ENCODE measurements at places on chromosomes 5 and 9.

- no peak for DNase-seq
Measured at GRCh38 chr9:109143881-109144562, 23.0 kb downstream of the FRRS1L start.

GRCh38 chr5:154690488-154690887 lies 64.7 kb upstream of the LARP1 start:
- DNase-seq = no peak

GRCh38 chr5:137129886-137130680 lies 369.0 kb downstream of the SPOCK1 start:
- no peak for DNase-seq

GRCh38 chr5:121688781-121689180 lies 162.9 kb upstream of the FTMT start:
- no peak for DNase-seq

DNA sequence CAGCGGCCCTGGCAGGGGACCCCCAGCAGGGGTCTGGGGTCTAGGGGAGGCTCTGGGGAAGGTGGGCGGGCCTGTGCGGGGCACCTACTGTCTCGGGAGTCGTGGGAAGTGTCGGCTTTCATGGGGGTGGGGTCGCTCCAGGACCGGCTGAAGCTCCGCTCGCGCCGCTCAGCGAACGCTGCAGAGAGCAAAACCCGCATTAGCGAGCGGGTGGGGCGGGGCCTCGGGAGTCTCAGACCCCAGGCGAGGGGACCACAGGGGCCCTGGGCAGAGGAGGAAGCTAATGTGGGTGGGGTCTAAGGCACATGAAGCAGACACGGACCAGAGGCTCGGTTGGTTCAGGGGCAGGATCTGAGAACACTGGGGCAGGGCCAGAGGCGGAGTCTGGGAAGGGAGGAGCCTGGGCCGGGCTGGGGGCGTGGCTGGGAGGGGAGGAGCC lies 5.5 kb downstream of the NSMF start:
- no peak for DNase-seq

GRCh38 chr5:1463326-1464095 lies 18.3 kb upstream of the SLC6A3 start:
- no peak for DNase-seq

DNA sequence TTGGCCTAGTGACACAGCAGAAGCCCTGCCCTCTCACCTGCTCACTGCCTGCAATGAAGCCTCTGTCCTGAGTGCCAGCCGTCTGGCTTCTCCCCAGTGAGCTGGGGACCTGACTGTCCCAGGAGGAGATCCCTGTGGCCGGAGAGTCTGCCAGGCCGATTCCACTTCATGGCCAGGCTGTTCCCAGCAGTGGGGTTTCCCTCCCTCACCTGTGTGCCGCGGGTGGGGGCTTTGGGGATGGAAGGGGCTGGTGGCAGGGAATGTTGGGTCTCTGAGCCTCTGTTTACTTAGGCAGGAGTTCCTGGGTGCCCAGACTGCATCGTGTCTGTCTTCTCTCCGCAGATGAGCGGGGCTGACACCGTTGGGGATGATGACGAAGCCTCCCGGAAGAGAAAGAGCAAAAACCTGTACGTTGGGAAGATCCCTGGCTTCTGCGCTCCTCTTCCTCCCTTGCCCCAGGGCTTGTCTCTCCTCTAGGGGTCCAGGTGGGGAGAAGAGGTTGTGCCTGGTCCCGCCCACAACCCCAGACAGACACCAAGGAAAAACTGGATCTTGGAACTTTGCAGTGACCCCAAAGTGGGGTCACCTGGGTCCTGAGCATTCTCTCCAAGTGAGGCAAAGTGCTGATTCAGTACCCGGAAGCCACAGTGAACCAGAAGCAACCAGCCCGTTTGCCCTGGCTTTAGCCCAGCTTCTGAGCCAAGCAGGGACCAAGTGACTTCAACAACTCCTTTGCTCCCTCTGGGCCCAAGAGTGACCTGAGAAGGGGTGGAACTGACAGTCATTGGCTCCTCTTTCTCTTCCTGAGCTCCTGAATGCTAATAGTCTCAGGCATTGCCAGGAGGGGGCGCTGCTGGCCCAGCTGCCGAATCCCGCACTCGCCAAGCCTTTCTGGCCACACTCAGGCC lies 127.7 kb downstream of the RGS3 start:
- DNase-seq = peak; percentile 34

DNA sequence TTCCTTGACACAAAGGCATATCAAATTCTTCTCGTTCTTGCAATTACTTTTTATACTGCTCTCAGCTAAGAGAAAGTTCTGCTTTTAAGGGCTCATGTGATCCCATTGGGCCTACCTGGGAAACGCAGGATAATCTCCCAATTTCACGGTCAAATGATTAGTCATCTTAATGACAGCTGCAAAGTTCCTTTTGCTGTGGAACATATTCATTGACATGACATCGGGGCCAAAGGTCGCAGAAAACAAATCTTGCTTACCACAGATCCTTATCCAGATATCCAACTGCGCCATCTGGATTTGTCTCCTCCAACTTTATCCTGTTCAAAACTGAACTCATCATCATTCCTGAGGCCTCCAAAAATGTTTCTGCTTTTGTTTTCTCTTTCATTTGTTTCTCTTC lies 1085.6 kb upstream of the WWC1 start:
- no peak for DNase-seq

GRCh38 chr5:40575921-40576320 lies 103.8 kb upstream of the PTGER4 start:
- no peak for DNase-seq

- DNase-seq = no peak
Measured at GRCh38 chr9:101034222-101034621, 5.7 kb downstream of the PLPPR1 start.

GRCh38 chr5:37187465-37187977 lies 61.7 kb downstream of the CPLANE1 start:
- no peak for DNase-seq

- DNase-seq = no peak
Measured at GRCh38 chr5:31731016-31731415, 92.1 kb downstream of the PDZD2 start.

- no peak for DNase-seq
Measured at GRCh38 chr5:105882956-105883481, 1787.7 kb downstream of the EFNA5 start.

DNA sequence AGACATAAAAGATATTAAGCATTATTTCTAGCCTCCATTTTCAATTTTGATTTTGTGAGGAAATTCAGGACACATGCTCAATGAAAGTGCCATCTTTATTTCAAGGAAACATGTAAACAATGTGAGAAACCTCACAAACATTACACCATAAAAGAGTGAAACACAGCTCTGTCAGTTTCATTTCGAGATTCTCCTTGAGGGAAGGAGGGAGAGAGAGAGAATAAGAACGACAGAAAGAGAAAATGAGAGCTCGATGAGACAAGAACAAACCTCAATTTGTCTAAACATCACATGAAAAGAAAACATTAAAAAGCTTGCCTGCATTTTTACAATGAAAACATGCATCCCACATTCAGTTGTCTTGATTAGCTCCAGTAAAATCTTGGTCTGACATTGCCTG lies 553.5 kb upstream of the MEF2C start:
- DNase-seq = no peak

- DNase-seq = no peak
Measured at GRCh38 chr9:94950579-94951323, 224.3 kb downstream of the AOPEP start.

DNA sequence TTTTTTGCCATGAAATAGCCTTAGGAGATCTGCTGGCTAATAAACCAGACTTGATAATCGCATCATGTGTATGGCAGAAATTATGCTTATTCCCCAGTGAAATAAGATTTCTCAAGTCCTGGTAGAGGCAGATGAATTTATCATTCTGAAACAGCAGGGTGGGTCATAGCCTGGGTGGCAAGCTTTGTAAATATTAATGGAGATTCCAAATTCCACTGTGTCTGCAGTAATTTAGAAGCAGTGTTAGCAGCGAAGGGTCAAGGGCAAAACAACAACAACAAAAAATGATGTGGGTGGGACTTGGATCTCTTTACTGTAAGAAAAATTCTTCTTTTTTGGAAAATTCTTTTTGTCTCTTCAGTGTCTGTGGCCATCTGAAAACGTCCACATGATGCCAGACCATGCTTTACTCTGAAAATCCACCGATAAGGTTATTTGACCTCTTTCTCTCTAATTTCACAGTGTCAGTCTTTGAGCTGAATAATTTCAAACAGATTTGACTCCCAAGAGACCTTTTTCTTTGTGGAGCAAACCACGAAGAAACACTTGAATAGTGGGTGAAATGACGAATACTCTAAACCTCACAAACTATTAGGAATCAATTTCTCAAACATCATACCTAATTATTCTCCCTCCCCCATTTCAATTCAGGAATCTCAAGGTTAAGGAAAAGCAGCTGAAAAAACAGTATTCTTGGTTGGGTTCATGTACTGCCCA lies 106.0 kb upstream of the RPS23 start:
- DNase-seq = no peak

DNA sequence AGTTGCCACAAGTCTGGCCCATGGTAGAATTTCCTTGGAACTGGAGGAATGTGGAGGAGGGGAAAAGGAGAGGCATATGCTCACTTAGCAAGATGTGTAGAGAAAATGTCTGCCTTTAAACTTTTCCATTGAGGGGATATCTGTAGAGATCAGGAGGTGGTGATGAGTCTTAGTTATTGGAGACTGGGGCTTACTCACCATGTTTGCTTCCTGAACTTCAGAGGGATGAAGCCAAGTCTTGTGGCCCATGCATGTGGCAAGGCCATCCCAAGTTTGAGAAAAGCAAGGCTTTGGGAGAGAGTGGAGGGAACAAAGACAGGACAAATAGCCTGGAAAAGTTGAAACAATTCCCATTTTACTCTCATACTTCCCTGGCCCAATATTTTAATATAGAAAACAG lies 124.5 kb downstream of the GDNF start:
- DNase-seq = no peak

DNA sequence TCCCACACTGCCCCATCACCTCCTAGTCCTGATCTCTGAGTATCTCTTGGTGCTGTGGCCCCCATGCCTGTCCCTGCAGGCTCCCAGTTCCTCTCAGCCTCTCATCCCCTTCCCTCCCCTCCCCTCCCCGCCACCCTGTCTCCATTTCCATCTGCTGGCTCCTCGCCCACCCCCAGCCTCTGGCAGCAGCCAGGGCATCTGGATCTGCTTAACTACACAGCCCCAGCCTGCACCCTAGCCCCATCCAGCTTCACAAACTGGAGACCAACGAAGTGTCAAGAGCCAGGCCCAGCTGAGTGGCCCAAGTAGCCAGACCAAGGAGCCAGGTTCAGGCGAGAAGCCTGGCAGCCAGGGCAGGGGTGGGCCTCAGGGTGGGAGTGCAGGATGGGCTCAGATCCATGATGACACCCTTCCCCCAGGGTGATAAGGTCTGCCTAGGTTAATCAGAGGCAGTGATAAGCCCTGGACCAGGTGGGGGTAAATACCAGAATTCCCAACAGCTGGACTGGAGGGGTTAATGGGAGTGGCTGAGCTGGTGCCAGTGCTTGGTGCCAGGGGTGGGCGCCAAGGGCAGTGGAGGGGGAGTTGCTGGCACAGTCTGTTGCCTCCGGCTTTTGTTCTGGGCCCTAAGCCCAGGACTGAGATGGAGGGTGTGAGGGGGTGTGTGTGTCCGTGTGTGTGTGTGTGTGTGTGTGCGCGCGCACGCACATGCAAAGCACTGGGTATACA lies 2.5 kb downstream of the IL11RA start:
- DNase-seq = no peak

- DNase-seq = no peak
Measured at GRCh38 chr9:134879664-134880483, 736 bp upstream of the FCN2 start.

GRCh38 chr5:14172149-14172795 lies 29.1 kb downstream of the TRIO start:
- DNase-seq = no peak

GRCh38 chr5:37207802-37208201 lies 41.4 kb downstream of the CPLANE1 start:
- DNase-seq = no peak

- DNase-seq = no peak
Measured at GRCh38 chr9:19161257-19162025, 34.1 kb upstream of the PLIN2 start.

GRCh38 chr5:33114361-33114760 lies 326.4 kb upstream of the TARS1 start:
- no peak for DNase-seq

DNA sequence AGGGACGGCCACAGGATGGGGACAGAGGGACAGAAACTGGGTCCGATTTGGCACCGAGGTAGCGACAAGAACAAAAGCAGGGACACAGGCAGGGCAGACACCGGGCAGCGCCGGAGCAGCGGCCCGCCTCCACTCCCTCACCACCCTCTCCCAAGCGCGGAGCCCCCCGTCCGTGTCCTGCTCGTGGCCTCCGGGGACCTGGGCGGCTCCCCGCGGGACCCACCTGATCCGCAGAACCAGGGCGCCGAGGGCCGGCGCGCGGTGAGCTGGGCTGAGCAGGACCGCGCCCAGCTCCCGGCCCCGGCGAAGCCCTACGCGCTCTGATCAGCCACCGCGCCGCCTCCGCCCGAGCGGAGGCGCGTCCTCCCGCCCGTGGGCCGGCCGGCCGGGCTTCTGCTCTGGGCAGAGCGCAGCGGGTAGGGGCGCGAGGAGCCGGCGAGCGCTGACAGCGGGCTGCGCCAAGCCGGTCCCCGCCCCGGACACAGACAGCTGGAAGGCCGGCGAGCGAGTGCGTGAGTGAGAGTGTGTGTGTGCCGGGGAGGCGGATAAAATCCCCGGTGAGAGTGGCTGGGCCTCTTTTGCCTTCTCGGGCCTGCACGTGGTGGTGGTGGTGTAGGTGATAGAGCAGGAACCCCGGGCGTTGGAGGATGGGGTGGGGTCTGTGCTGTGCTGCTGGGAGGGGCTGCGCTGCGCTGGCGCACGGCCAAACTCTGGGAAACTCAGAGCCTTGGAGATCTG lies at the start of gene GGTA1:
Gene GGTA1, minus strand, starts transcription at position 418 of the 738 bp plus-strand sequence. CDS start 31,922 bp downstream, outside the sequence.
- DNase-seq = no peak

DNA sequence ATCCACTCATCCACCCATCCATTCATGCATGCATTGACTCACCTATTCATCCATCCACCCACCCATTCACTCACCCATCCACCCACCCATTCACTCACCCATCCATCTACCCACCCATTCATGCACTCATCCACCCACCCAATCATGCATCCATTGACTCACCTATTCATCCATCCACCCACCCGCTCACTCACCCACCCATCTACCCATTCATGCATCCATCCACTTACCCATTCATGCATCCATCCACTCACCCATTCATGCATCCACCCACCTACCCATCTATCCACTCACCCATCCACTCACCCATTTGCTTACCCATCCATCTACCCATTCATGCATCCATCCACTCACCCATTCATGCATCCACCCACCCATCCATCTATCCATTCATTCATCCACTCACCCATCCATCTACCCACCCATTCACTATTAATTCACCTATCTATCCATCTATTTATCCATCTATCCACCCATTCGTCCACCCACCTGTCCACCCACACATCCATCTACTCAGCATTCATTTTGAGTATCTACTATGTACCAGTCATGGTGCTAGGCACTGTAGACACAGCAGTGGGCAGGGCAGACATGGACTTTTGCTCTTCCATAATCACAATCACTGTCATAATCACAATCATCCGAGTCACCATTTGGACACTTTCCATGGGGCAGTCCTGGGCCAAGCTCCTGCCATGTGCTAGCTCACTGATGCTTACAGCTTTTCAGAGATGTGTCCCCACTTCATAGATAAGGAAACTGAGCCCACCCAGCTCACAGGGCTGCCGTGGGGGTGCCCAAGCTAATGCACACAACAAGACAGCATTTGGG lies 34.4 kb downstream of the HMCN2 start:
- no peak for DNase-seq
